Progenitor cell of endocrine pancreas (in vitro differentiated cells): ENCODE measurements at places on chromosomes 7 and 10. TPM values are rescaled to one million over a fixed set of nuclear protein-coding genes. Genes with fewer than 3 reads are reported as not detected.

DNA sequence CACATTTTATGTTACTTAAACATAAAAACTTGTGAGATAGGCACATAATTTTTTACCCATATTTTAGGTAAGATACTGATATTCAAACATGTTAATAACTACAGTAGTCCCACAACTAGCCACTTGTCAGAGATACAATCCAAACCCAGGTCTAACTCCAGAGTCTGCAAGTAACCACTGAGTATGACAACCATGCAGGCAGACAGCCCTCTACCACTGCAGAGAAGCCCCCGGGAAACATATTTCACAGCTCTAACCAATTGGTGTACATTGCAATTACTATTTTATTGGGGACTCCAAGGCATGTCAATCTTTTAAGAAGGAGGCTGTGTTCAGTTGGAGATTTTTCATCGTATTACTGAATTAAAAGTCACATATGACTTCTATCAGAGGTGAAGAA lies 107.2 kb upstream of the FAM133B start:
- no peaks in the 10 kb centered on the region for H3K36me3 ChIP-seq
- H3K4me3 ChIP-seq: no peak overlapping the region
- peaks cover 37% of the 10 kb centered on the region for H3K4me1 ChIP-seq
- no peaks in the 10 kb centered on the region for H3K27me3 ChIP-seq
- DNase-seq: no peak
- peak overlapping the region; percentile 33 for H3K27ac ChIP-seq

GRCh38 chr7:12759151-12759550 lies 71.7 kb downstream of the ARL4A start:
- H3K36me3 ChIP-seq: peaks cover 3% of the 10 kb centered on the region
- no peaks in the 10 kb centered on the region for H3K27me3 ChIP-seq

GRCh38 chr10:126905776-126906703 lies 812 bp downstream of the DOCK1 start:
- H3K27ac ChIP-seq: peak overlapping the region; percentile 92
- peaks cover 11% of the 10 kb centered on the region for H3K4me1 ChIP-seq
- DNase-seq: peak; percentile 32

The CYP2C19 gene
- total RNA-seq: 0.42 TPM in 1 of 2 replicates, not detected in the other

The SH2D4B gene
- total RNA-seq: 0.11 and 0.12 TPM in 2 replicates

DNA sequence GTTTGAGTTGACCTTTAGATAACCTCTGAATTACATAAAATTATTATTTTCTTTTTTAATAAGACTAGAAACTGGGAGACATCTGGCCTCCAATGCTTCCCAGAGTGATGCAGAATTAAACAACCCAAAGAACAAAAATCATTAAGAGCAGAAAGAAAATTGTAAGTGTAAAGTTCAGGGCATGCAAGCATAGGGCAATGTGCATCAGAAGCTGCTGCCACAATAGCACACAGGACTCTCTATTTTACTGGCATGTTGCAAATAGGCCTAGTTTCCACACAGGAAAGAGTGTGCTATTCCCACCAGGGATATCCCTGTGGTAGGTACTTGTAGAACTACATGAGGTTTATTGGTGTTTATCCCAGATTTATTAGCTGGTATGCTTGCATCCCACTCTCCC lies 20.5 kb upstream of the STEAP2 start:
- no peak overlapping the region for H3K27ac ChIP-seq
- no peaks in the 10 kb centered on the region for H3K27me3 ChIP-seq
- H3K36me3 ChIP-seq: peaks cover 2% of the 10 kb centered on the region
- H3K4me3 ChIP-seq: no peak overlapping the region
- no peak for DNase-seq

DNA sequence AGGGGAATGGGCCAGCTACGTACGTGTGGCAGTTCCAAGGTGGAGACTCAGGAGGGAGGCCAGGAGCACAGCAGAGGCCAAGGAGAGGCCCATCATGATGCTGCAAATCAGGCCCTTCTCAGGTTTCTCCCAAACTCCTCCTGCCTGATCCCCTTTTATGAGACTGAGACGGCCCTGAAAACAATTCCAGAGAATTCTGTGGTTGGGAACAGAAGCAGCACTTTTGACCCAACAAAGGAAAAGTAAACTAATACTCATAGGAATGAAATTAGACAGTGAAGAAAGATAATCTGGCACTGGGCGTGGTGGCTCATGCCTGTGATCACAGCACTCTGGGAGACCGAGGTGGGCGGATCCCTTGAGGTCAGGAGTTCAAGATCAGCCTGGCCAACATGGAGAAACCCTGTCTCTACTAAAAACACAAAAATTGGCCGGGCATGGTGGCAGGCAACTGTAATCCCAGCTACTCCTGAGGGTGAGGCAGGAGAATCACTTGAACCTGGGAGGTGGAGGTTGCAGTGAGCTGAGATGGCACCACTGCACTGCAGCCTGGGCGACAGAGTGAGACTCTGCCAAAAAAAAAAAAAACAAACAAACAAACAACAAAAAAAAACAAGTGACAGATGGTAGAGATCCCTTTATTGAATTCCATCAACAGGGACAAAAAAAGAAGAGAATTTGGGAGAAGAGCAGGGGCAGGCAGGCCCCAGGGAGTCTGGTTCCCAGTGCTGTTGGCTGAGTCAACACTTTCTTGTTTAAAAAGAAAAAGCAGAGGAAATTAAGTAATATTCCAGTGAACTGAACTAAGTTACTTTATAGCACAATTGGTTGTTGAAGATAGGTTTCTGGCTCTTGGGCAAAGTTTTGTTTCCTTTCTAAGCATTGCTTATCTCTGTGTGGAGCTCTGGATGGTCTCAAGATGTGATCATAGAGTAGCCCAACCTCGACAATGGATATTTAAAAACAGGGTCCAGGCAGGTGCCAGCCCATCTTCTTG lies at the start of gene CCL26:
Gene CCL26, minus strand, starts transcription at position 131 of the 997 bp plus-strand sequence. Its CDS starts 35 bp downstream, at position 96.
- no peak within 1 kb of the TSS for H3K4me3 ChIP-seq
- no peak within 1 kb of the TSS for H3K27ac ChIP-seq
- H3K27me3 ChIP-seq: no peaks in the 10 kb centered on the region
- no peaks in the 10 kb centered on the region for H3K4me1 ChIP-seq
- H3K36me3 ChIP-seq: no peaks in the 10 kb centered on the region
- no peak for DNase-seq

The ENTPD1 gene
- total RNA-seq: 0.29 TPM in 1 of 2 replicates, not detected in the other

DNA sequence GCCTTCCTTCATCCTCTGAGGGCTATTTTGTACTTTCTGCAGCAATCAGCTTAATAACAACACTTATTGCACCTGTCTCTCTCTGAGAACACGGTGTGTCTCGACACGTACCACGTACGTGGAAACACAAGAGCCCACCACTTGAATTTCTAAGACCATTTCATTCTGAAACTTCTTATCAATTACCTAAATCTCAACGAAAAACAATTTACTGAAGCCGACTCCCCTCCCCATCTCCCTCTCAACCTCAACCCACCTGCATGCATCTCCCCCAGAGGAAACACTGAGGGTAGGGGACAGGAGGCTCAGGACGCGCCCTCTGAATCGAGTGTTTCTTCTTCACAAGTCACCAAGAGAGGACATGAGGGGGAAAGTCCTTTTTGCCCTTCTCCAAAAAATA lies 278.6 kb downstream of the USP6NL start:
- H3K27me3 ChIP-seq: peaks cover 15% of the 10 kb centered on the region
- H3K4me3 ChIP-seq: no peak overlapping the region
- no peak for DNase-seq
- H3K27ac ChIP-seq: no peak overlapping the region
- no peaks in the 10 kb centered on the region for H3K36me3 ChIP-seq

- no peak overlapping the region for H3K4me3 ChIP-seq
- H3K27me3 ChIP-seq: peaks cover 2% of the 10 kb centered on the region
- DNase-seq: no peak
Observed at GRCh38 chr7:81473236-81473635, 296.6 kb downstream of the HGF start.

GRCh38 chr10:100811752-100812750 lies 66.7 kb downstream of the PAX2 start:
- H3K4me1 ChIP-seq: peaks cover 9% of the 10 kb centered on the region
- H3K36me3 ChIP-seq: no peaks in the 10 kb centered on the region
- peaks cover 86% of the 10 kb centered on the region for H3K27me3 ChIP-seq
- no peak overlapping the region for H3K4me3 ChIP-seq

DNA sequence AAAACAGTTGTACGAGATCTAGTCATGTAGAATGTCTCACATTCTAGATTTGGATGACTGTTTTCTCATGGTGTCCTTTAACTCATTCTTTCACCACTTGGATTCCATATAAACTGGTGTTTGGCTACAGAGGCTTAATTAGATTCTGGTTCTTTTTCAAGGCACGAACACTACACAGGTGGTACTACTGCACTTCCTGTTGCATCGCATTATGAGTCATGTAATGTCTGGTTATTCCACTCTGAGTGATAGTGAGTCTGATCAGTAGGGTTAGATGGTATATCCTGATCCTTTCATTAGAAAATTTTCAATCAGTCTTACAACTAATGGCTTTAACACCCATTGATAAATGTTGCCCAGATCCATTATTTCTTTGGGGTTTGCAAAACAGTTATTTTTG lies 11.2 kb upstream of the AKAP9 start:
- H3K27me3 ChIP-seq: peaks cover 3% of the 10 kb centered on the region
- no peak overlapping the region for H3K4me3 ChIP-seq
- H3K27ac ChIP-seq: no peak overlapping the region
- H3K36me3 ChIP-seq: no peaks in the 10 kb centered on the region
- no peaks in the 10 kb centered on the region for H3K4me1 ChIP-seq

DNA sequence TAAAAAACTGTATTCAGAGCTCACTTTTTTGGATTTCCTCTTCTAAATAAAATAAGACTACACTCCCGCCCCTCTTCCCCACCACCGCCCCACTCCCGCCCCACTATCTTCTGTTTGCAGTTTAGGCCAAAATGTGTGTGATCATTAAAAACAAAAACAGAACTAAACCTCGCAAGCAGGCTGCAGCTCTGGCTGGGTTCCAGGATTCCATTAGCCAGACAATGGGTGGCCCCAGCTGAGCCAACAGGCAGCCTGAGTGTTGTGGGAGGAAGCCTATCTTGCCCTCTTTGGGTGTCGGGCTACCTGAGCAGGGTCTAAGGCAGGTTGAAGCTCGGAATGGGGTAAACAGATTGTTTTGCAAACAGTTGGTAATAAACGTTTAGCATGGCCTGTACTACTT lies 41.7 kb downstream of the ARL4A start:
- no peak overlapping the region for H3K4me3 ChIP-seq
- H3K4me1 ChIP-seq: no peaks in the 10 kb centered on the region
- DNase-seq: no peak
- no peak overlapping the region for H3K27ac ChIP-seq
- H3K36me3 ChIP-seq: no peaks in the 10 kb centered on the region

DNA sequence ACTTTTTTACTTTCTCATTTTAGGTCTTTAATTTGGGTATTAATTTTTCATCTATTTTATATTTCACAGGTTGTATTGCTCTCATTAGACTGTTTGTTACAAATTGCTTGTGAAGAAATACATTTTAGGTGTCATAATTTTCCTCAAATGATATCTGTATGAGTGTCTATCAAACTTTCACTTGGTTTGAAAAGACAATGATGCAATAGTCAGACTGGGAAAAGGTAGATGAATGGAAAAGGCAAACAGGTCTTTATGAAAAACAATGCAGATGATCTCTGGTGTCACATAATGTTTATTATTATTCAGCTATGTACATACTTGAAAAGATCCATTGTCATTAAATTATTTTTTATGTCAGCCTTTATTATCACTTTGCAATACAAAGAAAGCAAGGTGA lies 80.2 kb downstream of the PTPRZ1 start:
- H3K4me1 ChIP-seq: peaks cover 2% of the 10 kb centered on the region
- no peaks in the 10 kb centered on the region for H3K27me3 ChIP-seq
- DNase-seq: no peak

The CTAGE8 gene
- 7.2 and 8.9 TPM in 2 replicates for total RNA-seq

GRCh38 chr7:154720016-154720415 lies 282.9 kb downstream of the PAXIP1 start:
- H3K36me3 ChIP-seq: no peaks in the 10 kb centered on the region
- H3K27ac ChIP-seq: no peak overlapping the region
- no peaks in the 10 kb centered on the region for H3K4me1 ChIP-seq
- H3K4me3 ChIP-seq: no peak overlapping the region

DNA sequence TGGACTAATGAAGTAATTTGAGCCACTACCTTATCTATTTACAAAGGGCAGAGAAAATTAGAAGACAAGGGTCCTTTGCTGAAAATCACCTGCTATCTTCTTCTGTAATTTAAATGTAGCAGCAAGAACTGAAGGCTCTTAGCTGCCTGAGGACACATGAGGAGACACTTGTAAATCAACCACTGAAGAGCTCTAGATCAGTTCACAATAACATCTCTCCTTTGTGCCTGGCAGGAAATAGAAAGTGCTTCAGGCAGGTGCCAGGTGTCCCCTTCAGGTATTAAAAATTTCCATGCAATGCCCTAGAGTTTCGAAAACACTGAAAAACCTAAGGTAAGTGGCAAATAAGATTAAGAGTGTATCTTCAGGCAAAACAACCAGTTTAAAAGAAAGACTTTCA lies 474.6 kb downstream of the GRM8 start:
- no peaks in the 10 kb centered on the region for H3K4me1 ChIP-seq
- H3K27ac ChIP-seq: no peak overlapping the region
- H3K36me3 ChIP-seq: no peaks in the 10 kb centered on the region
- no peak for DNase-seq

- no peak overlapping the region for H3K4me3 ChIP-seq
- H3K36me3 ChIP-seq: no peaks in the 10 kb centered on the region
- no peak overlapping the region for H3K27ac ChIP-seq
- no peaks in the 10 kb centered on the region for H3K4me1 ChIP-seq
- H3K27me3 ChIP-seq: peaks cover 20% of the 10 kb centered on the region
Observed at GRCh38 chr7:43749383-43749940, 9.0 kb upstream of the BLVRA start.

The TMEM273 gene
- not detected in 2 replicates for total RNA-seq

The PI4K2A gene
- 18.0 and 18.9 TPM in 2 replicates for total RNA-seq

DNA sequence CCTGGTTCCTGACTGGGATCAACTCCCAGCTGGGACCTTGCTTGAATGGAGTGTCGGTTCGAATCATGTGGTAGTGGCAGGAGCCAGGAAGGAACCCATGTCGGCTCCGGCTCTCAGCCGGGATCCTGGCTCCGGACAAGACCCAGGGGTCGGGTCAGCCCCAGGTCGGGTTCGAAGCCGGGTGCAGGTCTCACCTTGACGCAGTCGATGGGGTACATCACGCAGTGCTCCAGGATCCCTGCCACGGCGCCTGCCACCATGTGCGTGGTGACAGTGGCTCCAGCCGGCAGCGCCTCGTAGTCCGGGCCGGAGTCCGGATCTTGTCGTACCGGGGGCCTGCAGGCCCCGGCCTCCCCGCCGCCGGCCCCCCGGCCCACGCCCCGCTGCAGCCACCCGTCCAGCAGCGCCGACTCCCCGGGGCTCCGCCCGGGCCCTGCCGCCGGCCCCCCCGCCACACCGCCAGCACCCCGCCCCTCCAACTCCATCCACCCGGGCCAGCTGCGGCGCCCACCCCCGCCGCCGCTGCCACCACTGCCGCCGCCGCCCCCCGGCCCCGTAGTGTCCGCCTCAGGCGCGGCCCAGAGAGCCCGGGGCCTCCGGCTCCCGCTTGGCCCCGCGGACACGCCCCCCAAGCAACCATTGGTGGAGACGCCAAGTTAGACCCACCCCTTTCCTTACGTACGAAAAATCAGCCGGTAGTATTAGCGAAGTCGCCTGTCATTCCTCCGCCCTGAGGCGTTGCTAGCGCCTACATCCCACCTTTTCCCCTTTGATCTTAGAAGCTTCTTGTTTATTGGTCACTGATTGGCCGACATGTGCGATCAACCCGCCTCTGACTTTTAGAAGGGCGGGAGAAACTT lies at the start of gene SLC25A28:
Gene SLC25A28, minus strand, starts transcription at position 589 of the 860 bp plus-strand sequence. Its CDS starts 104 bp downstream, at position 485.
- no peaks in the 10 kb centered on the region for H3K27me3 ChIP-seq
- DNase-seq: peak; percentile 25
- H3K4me3 ChIP-seq: peak within 1 kb of the TSS; percentile 86
- H3K36me3 ChIP-seq: no peaks in the 10 kb centered on the region
- peak within 1 kb of the TSS; percentile 98 for H3K27ac ChIP-seq
